ENCODE measurements at places on chromosomes 6 and 20.

DNA sequence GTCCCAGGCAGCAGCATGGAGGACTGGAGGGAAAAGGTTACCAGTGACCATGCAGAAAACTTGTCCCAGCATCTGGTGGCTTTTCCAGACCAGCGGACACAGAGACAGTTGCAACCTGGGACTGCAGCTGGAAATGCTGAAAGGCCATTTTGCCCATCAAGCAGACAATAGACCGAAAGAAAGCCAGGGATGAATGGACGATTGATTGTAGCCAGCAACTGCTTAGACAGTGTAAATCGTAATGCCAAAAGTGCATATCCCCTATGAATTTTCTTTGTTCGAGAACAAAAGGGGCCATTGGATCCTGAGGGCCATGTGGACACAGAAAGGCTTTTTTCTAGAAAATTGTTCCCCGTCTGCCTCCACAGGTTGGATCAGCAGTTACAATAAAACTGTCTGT lies 115.7 kb downstream of the MBOAT1 start:
- DNase-seq = no peak

GRCh38 chr6:54698974-54699373 lies 147.6 kb upstream of the FAM83B start:
- DNase-seq = no peak

GRCh38 chr20:35710039-35710438 lies 10.8 kb downstream of the ROMO1 start:
- no peak for DNase-seq

GRCh38 chr20:35111141-35111888 lies 18.7 kb upstream of the TRPC4AP start:
- DNase-seq = no peak

- DNase-seq = no peak
Observed at GRCh38 chr6:154206141-154206540, 150.5 kb downstream of the IPCEF1 start.

DNA sequence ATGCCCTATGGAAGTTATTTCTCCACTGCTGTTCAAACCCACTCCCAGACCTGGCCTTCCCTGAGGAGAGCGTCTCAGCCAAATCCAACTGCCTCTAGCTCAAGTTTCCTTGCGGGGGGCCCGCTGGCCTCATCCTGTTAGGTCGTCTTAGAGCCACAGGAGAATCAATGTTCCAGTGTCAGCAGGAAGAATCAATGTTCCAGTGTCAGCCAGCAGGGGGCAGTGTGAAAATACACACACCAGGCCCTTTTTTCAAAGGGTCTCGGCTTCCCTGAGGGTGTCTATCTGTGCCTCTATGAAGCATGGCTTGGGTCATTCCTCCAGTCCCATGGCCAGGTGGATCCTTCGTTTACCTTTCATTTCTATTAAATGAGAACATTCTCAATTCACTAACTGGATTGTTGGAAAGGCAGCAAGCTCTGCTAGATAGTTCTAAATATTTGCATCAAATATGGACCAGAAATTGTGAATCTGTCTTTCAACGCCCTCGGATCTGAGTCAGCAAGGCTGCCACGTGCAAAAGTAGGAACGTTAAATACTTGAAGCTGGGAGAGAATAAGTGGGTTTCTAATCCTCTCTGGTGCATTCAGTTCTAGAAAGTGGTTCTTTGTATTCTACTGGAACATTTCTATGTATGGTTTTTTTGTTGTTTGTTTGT lies 19.2 kb downstream of the PRND start:
- no peak for DNase-seq

DNA sequence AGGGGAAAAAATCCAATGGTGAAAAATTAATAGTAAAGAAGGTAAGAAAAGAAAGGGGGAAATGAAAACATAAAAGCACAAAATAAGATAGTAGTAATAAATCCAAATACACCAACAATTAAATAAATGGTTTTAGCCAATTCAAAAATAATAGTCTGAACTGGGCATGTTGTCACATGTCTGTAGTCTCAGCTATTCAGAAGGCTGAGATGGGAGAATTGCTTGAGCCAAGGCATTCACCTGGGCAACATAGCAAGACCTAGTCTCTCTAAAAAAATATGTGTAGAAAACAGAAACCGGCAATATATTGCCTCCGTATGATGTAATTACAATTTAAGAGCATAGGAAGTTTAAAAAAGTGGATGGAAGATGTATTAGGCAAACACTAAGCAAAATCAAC lies 311.3 kb upstream of the FERMT1 start:
- no peak for DNase-seq

GRCh38 chr6:155026706-155027045 lies 31.6 kb downstream of the TIAM2 start:
- no peak for DNase-seq

DNA sequence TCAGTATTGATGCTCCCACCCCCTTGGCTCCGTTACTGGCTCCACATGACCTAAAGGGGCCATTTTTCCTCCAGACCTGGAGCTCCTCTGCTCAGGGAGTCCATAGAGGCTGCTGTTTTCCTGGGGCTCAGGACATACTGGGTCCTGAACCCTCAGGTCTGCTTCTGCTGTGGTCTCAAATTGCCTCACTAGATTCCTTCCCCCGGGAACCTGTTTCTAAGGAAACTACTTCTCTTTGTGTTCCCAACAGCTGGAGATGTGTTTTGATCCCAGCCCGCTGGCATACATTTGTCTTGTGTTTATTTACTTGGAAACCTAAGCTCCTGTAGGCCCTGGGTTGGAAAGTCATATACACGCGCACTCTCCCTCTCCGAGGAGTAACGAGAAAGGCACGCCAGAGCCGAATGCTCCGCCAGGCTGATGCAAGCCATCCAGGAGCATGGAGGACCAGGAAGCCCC lies 222.8 kb downstream of the UST start:
- DNase-seq = no peak

GRCh38 chr6:47083586-47084047 lies 41.5 kb upstream of the ADGRF1 start:
- no peak for DNase-seq

DNA sequence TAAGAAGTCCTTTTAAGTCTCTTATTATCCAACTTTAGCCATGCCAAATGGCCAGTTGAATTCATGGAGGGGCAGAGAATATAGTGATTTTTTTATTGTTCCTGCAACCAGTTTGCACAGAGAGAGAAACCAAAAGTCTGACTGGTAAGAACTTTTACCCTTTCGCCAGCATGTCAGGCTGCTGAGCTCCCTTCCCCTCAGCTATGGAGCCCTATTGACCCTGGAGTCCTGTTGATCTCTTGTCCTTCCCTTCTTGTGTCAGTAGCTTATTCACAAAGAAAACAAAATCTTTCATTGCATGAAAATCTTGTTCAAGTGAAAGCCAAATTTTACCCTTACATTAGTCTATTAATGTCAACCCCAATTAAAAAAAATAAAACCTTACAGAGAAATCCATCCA lies 1.5 kb upstream of the SLC22A1 start:
- no peak for DNase-seq

- no peak for DNase-seq
Observed at GRCh38 chr6:154070657-154071056, 31.6 kb downstream of the OPRM1 start.
